ENCODE measurements at places on chromosomes 12 and 14. TPM values are rescaled to one million over a fixed set of nuclear protein-coding genes. Genes with fewer than 3 reads are reported as not detected.

GRCh38 chr12:6553051-6553868 lies 2.6 kb downstream of the IFFO1 start:
- H3K36me3 ChIP-seq = peaks cover 10% of the 10 kb centered on the region
- H3K4me1 ChIP-seq = peaks cover 29% of the 10 kb centered on the region
- no peak overlapping the region for H3K27ac ChIP-seq
- H3K27me3 ChIP-seq = no peaks in the 10 kb centered on the region
- peak overlapping the region; percentile 25 for H3K4me3 ChIP-seq

- no peaks in the 10 kb centered on the region for H3K36me3 ChIP-seq
- no peak overlapping the region for H3K4me3 ChIP-seq
- no peaks in the 10 kb centered on the region for H3K27me3 ChIP-seq
- DNase-seq = no peak
- peaks cover 7% of the 10 kb centered on the region for H3K4me1 ChIP-seq
Measured at GRCh38 chr12:77104286-77104685, 38.9 kb upstream of the E2F7 start.

DNA sequence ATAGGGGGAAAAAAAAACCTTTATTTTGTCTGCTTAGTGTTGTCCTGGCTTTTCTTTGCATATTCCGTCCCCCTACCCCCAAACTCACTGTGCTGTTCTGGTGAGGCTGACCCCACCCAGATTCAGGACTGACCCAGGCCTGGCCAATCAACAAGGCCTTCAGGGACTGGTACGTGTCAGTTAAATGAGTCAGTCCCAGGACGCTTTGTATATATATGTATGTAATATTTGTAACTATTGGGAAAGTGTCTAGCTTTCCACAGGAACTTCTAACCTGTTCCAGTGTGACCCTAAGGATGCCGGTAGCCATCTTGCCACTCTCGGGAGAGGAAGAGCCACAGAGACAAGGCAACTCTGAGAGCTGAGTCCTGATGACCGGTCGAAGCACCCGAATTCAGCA lies 107.4 kb downstream of the VCPKMT start:
- H3K27ac ChIP-seq = no peak overlapping the region
- H3K4me3 ChIP-seq = no peak overlapping the region
- H3K4me1 ChIP-seq = peaks cover 16% of the 10 kb centered on the region
- no peak for DNase-seq
- H3K27me3 ChIP-seq = peaks cover 9% of the 10 kb centered on the region
- no peaks in the 10 kb centered on the region for H3K36me3 ChIP-seq

DNA sequence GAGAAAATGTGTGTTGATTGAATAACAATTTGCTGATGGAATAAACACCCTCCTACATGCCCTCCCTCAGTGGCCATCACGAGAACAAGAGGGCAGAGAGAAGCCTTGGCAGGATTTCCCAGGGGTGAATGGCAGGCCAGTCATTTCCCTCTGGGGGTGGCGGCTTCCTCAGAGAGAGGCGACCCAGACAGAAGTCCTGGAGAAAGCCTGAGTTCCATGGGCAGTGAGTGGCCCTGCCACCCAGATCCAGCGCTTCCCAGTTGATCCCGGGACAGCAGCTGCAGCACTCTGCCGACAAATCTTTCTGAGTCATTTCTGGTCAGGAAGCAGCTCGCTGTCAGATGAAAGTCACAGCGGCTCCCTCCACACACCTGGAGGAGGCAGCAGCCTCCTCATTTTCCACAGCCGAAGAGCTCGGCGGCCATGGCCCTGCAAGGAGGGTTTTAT lies 123.0 kb downstream of the SCARB1 start:
- H3K4me3 ChIP-seq = no peak overlapping the region
- H3K27me3 ChIP-seq = no peaks in the 10 kb centered on the region
- H3K4me1 ChIP-seq = peaks cover 22% of the 10 kb centered on the region
- no peak for DNase-seq
- H3K27ac ChIP-seq = no peak overlapping the region
- no peaks in the 10 kb centered on the region for H3K36me3 ChIP-seq

Gene GSC
- 1.6 TPM for total RNA-seq

Gene KRT73
- total RNA-seq = not detected
